Memory B cell (primary cell): ENCODE measurements at places on chromosomes 1 and 21.

DNA sequence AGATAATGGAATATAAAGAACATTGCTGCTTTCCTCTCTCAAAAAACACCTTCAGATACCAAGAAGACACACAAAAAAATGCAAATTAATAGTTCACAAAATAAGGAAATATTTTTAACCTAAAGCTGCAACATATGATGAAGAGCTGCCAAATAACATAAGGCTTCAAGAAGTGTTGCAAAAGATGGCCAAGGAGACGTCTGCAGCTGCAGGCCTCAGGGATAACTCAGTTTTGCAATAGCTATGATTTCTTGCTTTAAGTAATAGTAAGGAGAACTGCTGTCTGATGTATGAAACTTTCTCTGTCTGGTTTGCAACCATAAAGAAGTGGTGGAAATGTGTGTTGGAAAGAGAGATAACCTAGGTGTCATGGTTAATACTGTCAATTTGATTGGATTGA lies 1237.5 kb downstream of the MRPL39 start:
- no peak for DNase-seq

GRCh38 chr21:43021756-43022600 lies 47.6 kb downstream of the PKNOX1 start:
- DNase-seq = no peak

GRCh38 chr1:182351790-182352364 lies 39.7 kb downstream of the GLUL start:
- no peak for DNase-seq

DNA sequence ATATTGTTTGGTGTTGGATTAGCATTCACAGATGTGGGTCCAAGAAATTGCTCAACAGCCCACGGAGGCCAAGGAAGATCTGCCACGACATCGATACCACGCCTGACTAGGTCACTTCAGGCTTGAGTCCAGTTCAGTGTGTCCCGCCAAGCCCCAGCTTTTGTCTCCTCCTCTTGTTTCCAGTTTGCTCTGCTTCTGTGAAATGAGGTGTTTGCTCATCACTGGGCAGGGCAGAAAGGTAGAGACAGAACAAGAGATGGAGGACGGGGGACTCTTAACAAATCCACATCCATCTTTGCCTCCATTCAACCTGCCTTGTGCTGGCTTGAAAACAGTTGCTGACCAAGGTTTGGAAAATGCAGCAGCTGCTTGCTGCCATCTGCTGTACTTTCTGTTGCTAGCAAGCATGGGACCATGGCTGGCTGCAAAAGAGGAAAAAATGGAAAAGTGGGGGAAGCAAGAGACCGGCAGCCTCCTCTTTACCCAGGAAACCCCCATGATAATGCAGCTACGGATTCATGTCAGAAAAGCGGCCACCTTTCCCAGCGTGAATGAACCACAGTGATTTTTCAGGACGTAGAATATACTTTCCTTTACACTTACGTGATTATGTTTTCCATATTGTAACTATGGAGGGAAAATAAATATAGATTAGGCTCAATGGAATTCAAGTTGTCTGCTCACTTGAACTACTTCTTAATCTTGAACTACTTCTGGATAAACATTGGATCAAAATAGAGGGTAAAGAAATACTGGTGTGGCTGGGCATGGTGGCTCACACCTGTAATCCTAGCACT lies 80.2 kb upstream of the GREM2 start:
- no peak for DNase-seq

DNA sequence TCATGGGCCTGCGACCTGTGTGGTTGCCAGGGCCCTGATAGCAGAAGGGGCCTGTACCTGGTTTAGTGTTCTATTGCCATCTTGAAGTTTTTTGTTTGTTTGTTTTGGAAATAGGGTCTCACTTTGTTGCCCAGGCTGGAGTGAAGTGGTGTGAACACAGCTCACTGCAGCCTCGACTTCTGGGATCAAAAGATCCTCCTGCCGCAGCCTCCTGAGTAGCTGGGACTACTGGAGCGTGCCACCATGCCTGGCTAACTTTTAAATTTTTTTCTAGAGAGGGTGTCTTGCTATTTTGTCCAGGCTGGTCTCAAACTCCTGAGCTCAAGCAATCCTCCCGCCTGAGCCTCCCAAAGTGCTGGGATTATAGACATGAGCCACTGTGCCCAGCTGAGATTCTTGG lies 72.9 kb downstream of the UBE2T start:
- DNase-seq = no peak

DNA sequence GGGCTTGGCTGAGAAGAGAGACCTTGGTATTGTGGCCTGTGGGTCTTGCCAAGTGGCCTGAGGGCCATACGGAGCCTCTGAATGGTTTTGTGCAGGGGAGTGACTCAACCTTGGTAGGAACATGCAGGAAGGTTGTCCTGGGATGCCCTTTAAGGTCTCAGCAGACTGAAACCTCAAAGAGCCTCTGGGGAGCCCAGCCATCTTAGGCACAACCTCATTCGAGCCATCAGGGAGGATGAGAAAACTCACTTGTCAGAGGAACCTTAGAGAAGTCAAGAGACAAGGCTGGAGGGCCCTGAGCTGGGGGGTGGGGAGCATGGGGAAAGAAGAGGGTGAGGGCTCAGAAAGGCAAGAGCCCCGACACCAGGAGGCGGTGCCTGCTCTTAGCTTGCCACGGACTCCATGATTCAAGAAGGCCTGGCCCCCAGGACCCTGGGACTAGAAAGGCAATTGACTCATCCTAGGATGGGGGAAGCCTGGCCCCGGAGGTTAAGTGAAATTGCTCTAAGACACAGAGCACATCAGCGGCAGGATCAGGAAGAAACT lies 13.0 kb downstream of the IFI6 start:
- peak; percentile 50 for DNase-seq

GRCh38 chr1:86975993-86976550 lies 61.6 kb downstream of the HS2ST1 start:
- DNase-seq = no peak

GRCh38 chr1:211305044-211305443 lies 21.6 kb upstream of the TRAF5 start:
- DNase-seq = no peak

- no peak for DNase-seq
Measured at GRCh38 chr1:103582464-103582863, 11.1 kb downstream of the AMY2B start.

DNA sequence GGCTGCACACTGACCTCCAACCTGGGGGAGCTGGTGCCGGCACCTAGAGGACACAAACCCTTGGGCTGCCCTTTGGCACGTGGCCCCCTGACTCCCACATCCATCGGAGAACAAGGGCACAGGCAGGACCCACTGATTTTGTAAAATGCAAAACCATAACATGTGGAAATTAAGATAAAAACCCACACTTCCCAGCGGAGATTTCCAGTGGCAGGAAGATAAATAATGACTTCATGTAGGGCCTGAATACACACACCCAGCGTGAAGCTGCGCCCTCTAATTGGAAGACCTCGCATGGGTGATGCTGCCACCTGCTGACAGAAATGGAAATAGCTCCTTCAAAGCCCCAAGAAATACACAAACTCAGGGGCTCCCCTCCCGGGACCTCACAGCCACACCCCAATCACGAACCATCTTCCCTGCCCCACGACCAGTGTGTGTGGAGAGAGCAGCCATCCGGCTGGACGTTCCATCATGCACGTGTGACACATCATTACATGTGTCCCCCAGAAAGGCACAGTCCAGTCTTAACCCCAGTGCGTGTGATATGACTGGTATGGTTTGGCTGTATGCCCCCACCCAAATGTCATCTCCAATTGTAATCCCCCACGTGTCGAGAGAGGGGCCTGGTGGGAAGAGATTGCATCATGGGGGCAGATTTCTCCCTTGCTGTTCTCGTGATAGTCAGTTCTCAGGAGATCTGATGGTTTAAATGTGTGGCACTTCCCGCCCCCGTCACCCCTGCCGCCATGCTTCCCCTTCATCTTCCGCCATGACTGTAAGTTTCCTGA lies 5.7 kb upstream of the TPRG1L start:
- DNase-seq = peak; percentile 78

GRCh38 chr21:31414263-31415000 lies 70.4 kb upstream of the TIAM1 start:
- DNase-seq = no peak

DNA sequence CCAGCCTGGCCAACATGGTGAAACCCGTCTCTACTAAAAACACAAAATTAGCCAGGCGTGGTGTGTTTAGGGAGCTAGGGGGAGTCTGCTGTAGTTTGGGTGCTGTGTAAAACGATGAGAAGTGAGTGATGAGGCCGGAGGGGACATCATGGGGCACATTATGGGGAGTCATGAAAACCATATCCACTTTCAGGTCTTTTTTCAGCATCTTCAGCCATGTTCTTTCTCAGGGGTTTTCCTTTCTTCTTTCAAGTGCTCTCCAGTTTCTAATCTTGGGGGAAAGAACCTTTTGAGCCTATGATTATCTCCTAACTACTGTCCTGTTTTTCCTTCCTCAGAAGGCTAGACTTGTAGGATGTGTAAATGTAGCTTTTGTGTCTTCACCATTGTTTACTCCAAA lies 14.4 kb downstream of the KDM4A start:
- no peak for DNase-seq

- DNase-seq = peak; percentile 1
Measured at GRCh38 chr1:29599071-29599470, 362.7 kb downstream of the PTPRU start.

DNA sequence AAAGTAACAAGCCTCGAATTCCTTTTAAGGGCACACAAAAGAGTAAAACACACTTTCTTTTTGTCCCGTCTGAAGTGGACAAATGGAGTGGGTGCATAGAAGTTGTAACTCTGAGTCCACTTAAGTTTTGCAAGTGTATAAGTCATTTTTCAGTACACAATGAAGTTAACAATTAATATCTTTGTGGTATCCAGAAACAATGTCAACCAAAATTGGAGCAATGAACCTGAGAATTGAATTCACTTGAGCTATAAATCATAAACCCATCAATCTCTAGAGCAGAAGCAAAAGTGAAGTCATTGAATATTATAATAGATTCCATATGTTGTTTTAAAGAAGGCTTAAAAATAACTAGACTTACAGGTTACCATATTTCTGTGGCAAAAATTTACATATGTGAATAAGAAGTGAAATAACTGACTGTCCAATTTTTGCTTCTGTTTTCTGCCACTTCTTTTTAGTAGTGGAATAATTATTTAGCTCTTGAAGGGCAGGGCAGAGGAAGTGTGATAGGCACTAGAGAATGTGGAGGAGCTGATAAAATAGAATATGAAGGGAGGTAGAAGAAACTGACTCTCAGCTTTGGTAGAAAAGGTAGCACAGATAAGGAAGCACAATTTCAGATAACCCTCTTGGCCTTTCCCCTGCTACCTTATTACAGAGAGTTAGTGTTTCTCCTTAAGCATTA lies 73.9 kb upstream of the RGL1 start:
- DNase-seq = no peak

DNA sequence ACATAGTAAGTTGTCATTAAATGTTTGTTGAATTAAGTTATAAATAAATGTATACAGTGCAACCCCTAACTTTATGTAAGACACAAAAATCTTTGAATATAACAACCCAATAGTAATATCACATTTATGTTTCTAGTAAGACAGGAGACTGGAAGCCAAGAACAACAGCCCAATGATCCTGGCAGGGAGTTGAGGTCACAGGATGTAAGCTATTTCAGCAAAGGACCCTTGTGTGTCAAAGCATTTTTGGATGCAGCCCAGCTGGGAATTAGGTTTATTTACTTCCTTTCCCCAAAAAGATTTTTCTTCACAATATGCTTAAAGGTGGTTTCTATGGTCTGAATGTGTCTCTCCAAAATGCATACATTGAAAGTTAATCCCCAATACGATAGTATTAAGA lies 34.0 kb upstream of the ABCA4 start:
- DNase-seq = no peak

DNA sequence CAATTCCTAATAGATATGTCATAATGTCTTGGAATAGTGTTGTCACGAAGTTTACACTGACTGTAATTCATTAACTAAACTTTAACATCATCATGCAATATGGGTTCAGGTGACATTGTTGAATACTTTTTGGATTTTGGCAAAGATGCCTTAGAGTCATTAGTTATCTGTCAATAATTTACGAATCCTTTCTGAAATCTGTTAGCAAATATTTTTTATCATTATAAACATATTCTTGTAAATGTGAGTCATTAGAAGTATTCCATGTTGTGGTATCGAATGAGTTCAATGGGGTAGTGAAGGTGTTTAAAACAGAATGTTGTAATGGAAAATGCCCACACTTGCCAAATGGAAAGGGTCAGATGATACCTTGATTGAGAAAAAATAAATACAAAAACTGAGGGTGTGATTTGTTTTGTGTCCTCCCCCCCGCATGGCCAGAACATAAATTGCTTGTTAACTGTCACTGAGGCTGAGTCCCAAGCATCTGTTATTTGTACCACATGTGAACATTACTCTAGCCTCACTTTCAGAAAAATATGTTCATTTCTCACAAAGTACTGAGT lies 5.2 kb upstream of the NR5A2 start:
- DNase-seq = no peak

- no peak for DNase-seq
Measured at GRCh38 chr1:210076620-210077019, 138.6 kb downstream of the SYT14 start.

DNA sequence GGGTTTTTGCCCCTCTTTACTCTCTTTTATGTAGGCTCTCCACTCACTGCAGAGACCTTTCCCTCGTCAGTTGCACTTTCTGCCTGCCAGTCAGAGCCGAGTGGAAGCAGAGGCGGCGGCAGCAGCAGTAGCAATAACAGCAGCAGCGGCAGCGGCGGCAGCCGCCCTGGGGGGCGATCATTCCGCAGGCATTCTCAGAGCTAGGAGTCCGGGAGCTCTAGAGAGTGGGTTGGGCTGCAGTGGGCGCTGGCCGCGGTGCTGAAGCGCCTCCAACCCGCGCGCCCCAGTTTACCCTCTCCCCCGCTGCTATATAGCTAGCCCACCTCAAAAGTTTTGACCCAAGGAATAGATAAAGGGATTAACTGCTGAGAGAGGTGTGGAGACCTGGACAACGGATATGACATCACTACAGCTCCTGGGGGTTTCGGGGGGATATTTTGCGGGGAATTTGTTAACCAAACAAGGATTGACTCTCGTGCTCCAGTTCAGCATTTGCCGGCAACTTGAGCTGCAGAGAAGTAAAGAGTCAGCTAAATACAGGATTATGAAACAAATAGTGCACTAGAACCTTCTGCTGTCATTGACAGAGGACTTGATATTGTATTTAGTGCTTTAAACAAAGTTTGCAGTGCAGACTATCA lies at the start of gene OLFM3:
Gene OLFM3 (minus strand): TSS at position 102 of the 641 bp plus-strand sequence.
- no peak for DNase-seq

GRCh38 chr1:169869426-169869825 lies 24.3 kb downstream of the SCYL3 start:
- DNase-seq = no peak

GRCh38 chr21:28283641-28284490 lies 708.8 kb downstream of the LTN1 start:
- DNase-seq = no peak

DNA sequence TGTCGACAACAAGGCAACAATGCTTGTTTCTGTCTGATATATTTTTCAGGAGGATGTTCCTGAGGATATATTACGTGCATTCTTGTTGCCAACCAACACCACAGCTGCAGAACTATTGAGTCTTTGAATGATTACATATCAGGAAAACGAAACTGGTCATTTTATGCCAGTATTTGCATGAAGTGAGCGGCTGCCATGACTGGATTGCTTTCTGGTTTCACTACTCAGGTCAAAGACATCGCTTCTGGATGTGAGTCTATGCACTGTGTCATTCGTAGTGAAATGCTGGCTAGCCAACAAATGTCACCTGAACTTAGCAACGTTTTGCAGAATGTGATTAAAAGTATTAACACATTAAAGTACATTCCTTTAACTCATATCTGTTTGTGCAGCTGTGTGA lies 35.8 kb upstream of the OLFM3 start:
- DNase-seq = no peak
